ENCODE measurements at places on chromosomes 3 and 15.

GRCh38 chr3:134299185-134299887 lies 48.7 kb upstream of the RYK start:
- peak; percentile 60 for DNase-seq

GRCh38 chr3:144265542-144266100 lies 294.0 kb downstream of the DIPK2A start:
- no peak for DNase-seq

GRCh38 chr3:195897853-195898415 lies 10.4 kb downstream of the TNK2 start:
- DNase-seq, result peak; percentile 78

DNA sequence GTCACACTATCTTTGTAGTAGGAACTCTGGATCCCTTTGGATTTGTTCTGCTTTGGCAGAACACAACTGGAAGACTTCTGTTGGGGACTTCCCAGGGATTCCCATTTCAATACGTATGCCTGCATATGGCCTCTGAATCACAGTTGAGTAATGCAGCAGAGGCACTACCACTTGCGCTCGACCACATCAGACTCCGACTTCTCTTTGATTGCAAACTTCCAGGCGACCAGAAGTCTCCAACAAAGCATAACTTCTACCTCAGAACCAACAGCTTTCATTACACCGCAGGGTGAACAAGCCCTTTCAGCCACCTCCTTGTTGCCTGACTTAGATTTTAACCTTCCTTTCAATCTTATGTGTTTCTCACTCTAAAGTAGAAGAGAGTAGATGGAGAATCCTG lies 924.4 kb downstream of the IGSF11 start:
- no peak for DNase-seq

GRCh38 chr15:93168910-93169309 lies 79.9 kb upstream of the RGMA start:
- no peak for DNase-seq

GRCh38 chr15:43218908-43219706 lies 1.7 kb downstream of the EPB42 start:
- peak; percentile 88 for DNase-seq

DNA sequence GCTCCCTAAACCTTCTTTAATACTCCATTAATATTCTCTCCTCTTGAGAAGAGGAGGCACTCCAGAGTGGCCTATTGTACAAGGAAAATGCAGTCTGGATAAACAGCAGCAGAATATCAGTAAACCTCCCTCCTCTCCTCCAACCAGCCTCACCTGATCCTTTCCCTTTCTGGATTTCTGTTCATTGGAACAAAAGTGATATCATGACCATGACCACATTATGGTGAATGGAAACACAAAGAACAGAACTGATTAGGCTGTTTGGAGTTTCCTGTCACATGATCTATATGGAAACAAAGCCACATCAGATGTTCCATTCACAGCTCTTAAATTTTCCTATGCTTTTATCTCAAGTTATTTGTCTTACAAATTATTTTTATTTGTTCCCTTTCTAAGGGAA lies 14.6 kb downstream of the C2CD4B start:
- DNase-seq, result no peak

- DNase-seq, result no peak
Measured at GRCh38 chr15:20340331-20340811, 201.2 kb downstream of the GOLGA6L6 start.

GRCh38 chr3:10432931-10433330 lies 72.5 kb downstream of the ATP2B2 start:
- DNase-seq, result no peak

DNA sequence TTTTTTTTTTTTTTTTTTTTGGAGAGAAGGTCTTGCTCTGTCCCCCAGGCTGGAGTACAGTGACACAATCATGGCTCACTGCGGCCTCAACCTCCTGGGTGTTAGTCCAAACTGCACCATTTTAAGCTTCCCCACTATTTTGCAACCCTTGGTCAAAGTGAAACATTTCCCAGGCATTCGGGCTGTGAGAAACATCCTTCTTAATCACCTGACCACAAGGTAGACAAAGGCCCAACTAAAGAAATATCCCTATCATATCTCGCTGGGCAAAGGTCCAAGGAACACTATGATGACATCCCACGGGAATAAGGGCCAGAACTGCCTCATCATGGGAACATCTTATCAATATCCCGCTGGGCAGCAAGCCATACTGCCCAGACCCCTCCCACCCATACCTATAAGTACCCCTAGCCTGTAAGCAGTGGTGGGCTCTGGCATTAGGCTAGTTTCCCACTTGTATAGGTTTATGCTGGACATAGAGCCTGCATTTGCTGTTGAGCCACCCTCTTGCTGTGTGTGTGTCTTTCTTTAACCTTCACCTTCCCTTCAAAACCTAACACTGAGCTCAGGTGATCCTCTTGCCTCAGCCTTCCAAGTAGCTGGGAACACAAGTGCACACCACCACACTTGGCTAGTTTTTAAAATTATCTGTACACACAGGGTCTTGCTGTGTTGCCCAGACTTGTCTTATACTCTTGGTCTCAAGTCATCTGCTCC lies 95.2 kb downstream of the SEMA5B start:
- no peak for DNase-seq

DNA sequence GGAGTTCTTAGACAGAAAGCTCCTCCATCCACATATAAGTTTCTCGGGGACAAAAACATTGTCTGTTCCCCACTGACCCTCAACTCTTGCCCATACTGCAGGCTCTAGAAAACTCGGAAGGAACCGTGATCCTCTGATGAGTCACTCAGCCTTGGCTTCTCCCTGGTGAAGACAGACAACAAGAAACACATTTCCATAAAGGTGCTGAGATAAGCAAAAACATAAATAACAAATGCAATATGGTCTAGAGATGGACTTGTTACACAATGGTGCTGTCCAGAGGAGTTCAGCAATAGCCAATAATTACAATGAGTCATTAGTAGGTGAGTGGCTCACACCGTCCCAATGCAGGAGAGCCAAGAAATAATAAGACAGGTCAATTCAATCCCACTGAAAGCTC lies 43.7 kb downstream of the MAGI1 start:
- peak; percentile 45 for DNase-seq

DNA sequence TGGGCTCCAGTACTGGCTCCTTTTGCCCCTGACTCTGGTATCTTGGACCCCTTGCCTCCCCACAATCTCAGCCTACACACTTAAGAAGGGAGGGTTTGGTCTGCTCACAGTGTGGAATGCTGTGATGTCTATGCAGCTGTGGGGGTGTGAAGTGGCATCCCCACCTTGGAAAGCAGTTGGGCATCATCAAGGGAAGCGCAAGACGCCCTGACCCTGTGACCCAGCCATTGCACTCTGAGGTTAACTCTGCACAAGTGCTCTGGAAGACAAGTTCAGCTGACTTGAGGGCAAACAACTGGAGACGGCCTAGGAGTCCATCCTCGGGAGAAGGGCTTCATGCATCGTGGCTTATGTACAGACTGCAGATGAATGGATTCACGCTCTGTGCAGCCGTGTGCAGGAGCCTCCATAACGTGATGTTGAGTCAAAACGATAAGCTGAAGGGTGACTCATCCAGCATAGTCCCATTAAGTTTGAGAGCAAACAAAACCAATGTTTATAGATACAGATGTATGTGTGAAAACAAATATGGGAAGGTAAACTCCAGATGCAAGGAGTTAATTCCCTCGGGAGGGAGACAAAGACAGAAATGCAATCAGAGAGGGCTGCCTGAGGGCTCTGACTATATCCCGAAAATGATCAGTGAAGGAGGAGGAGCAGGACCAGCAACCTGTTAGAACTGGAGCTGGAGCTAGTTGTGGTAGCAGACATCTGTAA lies 86.8 kb downstream of the LSM3 start:
- no peak for DNase-seq

- no peak for DNase-seq
Measured at GRCh38 chr15:99635794-99636193, 70.0 kb downstream of the MEF2A start.

DNA sequence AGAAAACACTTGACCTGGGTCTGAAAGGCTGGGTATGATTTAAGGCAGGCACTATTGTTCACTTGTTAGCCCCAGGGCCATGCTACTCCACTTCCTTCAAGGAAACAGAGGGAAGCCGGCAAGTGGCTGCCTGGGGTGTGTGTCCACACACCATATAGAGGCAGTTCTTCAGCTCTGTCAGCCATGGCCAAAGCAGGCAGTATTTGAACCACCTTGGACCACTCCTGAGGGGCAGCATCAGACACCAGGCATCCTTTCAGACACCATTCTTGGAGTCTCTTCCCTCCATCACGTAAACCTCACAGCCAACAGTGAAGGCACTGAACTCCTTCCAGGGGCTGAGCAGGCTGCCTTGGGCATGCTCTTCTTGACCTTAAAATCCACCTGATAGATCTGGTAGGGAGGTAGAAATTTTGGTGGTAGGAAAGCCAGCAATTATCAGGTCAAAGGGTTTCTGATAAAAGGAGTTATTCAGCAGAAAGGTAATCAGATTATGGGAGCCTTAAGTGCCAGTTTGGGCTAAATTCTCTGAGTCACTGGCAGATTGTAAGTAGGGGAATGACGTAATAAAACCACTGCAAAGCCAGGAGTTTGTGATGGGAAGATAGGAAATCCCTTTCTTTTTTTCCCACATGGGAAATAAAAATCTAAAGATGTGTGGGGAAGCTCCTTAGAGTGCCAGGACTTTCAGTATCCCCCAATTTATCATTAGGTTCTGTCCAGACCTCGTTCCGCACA lies 20.2 kb downstream of the TGFBR2 start:
- peak; percentile 46 for DNase-seq

DNA sequence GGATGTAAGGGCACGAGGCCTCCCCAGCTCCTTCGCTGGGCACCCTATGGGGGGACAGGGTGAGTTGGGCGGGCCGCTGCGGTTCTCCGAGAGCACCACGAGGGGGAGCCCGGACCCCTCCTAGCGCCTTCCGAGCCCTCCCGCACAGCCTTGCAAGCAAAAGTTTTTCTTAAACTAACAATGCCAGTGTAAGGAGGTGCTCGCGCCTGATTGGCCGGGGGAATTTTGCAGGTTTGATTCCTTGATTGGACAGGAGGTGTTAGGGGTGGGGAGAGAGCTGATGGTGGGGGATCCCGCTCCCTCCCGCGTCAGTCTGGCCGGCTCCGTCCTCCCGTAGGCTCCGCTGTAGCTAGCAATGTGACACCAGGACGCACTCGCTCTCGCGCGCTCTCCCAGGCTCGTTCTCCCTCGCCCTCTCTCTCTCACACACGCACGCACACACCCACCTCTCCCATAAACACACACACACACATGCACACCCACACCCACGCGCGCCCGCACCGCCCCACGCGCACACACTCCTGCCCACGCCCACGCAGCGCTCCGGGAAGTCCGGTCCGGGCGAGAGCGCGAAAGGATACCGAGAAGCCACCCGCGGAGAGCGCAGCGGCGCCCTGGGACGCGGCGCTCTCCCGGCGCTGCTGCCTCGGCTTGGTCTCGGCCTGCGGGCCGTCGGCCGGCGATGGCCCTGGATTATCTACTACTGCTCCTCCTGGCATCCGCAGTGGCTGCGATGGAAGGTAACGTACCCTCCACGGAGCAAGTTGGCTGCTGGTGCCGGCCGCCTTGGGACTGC lies at the start of gene EPHB1:
Gene EPHB1, plus strand, starts transcription at position 311 of the 796 bp plus-strand sequence.
- DNase-seq, result peak; percentile 99

GRCh38 chr3:105351821-105352220 lies 14.9 kb upstream of the ALCAM start:
- no peak for DNase-seq

- no peak for DNase-seq
Measured at GRCh38 chr3:48519277-48519643, 15.3 kb upstream of the SHISA5 start.

DNA sequence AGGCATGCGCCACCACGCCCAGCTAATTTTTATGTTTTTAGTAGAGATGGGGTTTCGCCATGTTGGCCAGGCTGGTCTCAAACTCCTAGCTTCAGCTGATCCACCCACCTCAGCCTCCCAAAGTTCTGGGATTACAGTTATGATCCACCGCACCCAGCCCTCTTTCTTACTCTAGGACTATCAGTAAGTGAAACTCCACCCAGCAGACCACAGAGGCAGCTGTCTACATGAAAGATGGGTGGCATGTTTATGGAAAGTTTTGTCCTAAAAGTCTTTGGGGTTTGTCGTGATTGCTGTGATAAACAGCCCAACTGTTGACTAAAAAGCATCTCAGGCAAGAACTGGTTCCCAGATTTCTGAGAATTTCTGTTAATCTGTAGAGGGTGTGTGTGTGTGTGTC lies 10.9 kb downstream of the ARL6IP5 start:
- DNase-seq, result no peak

GRCh38 chr3:97230486-97230885 lies 416.1 kb downstream of the EPHA6 start:
- DNase-seq, result no peak

DNA sequence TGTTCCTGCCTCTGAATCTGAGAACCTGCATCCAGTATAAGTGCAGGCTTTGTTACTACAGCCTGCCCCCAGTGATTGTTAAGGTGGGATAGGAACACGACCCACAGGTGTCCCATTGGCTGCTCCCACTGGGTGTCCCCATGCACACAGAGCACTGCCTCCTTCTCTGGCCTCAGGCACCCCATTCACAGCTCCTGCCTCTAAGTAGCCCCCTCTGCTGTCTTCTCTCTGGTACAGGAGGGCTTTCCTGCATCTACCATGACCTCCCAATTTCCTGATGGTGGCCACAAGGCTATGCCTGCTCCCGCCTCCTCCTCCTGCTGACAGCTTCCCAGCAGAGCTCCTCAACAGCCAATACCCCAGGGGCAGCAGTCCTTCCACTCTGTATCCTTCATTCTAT lies 238.6 kb upstream of the TMC3 start:
- peak; percentile 76 for DNase-seq

GRCh38 chr15:31254431-31255175 lies 72.0 kb upstream of the KLF13 start:
- no peak for DNase-seq

- no peak for DNase-seq
Measured at GRCh38 chr3:94130690-94131089, 67.8 kb downstream of the NSUN3 start.

- peak; percentile 19 for DNase-seq
Measured at GRCh38 chr15:36370731-36371112, 208.7 kb upstream of the CDIN1 start.

- DNase-seq, result no peak
Measured at GRCh38 chr3:172259111-172259541, 189.1 kb downstream of the GHSR start.

- no peak for DNase-seq
Measured at GRCh38 chr15:62124176-62124972, 40.7 kb downstream of the C2CD4B start.

DNA sequence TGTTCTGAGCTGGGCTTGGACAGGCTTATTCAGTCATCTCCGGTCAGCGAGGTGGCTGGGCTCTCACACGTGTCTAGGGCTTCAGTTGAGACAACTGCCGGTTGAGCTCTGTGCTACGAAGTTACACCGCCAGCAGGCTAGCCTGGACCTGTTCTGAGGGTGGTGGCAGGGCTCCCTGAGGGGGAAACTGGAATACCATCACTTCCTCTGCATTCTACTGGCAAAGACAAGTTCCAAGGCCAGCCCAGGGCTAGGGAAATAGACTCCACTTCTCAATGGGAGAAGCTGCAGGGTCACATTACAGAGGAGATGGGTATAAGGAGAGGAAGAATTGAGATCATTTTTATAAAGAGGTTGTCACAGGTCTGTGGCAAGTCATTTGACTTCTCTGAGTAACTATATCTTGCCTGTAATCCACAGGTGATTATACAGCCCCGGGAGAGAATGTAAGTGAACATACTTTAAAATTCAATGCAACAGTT lies 106.8 kb upstream of the IL12A start:
- DNase-seq, result peak; percentile 70

GRCh38 chr15:92629975-92630626 lies 25.5 kb downstream of the FAM174B start:
- DNase-seq, result no peak

- no peak for DNase-seq
Measured at GRCh38 chr15:77187751-77188464, 117.0 kb upstream of the TSPAN3 start.
